Activated naive CD4-positive, alpha-beta T cell treated with anti-CD3 and anti-CD28 coated beads, Interleukin-2, amount 10 ng/mL, durations not matched to agents 7 days and 5 days (primary cell): ENCODE measurements at places on chromosomes 6 and 20.

DNA sequence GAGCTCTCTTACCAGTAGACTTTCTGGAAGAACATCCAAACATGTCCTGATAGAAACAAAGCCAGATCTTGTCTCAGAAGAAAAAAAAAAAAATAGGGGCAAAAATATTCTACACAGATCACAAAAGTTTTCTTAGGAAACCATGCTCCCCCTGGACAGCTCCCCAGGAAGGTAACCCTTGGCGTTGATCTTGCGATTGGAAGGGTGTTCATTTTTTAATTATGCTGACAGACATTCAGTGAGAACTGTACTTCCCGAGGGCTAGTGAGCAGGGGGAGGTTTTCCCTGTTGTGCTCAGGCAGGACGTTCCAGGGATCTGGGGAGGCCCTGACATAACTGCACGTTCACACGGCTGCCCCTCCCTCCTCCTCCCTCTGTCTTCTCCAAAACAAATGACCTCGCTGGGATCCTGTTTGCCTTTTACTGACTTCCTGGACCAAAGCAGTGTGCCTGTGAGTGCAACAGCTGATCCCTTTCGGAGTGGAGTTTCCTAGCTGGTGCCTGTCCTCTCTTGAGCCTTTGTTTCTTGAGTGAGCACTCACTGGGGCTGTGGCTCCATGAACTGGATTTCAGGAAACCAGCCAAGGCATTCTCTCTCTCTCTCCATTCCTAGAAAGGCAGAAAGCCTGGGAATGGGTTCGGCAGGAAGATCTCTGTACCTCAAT is 46.7 kb downstream of the MARCKS start:
- no peaks in the 10 kb centered on the region for H3K4me1 ChIP-seq
- no peak for DNase-seq
- no peak overlapping the region for H3K4me3 ChIP-seq
- H3K27ac ChIP-seq: no peak overlapping the region

DNA sequence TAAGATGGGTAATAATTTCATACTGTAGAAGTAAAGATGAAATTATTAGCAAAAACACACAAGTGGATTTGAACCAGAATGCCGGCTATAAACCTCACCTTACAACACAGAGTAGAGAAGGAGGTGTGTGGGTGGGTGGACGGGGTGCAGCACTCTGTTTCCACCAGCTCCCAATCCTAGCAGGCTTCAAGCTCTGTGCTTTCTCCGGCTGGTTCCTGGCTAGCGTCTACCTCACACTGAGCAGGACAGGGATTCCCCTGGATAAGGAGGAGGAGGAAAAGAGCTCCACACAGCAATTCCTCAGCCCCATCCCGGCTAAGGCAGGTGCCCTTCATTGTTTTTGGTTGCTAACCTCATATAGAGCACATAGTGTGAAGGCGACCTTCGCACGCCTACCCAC is 453.3 kb downstream of the C6orf118 start:
- no peaks in the 10 kb centered on the region for H3K4me1 ChIP-seq
- H3K27me3 ChIP-seq: no peaks in the 10 kb centered on the region
- H3K4me3 ChIP-seq: no peak overlapping the region
- no peak for DNase-seq

- H3K4me1 ChIP-seq: no peaks in the 10 kb centered on the region
- DNase-seq: no peak
- no peaks in the 10 kb centered on the region for H3K27me3 ChIP-seq
These were observed 277.2 kb upstream of the NT5E start for GRCh38 chr6:85172705-85173104.

DNA sequence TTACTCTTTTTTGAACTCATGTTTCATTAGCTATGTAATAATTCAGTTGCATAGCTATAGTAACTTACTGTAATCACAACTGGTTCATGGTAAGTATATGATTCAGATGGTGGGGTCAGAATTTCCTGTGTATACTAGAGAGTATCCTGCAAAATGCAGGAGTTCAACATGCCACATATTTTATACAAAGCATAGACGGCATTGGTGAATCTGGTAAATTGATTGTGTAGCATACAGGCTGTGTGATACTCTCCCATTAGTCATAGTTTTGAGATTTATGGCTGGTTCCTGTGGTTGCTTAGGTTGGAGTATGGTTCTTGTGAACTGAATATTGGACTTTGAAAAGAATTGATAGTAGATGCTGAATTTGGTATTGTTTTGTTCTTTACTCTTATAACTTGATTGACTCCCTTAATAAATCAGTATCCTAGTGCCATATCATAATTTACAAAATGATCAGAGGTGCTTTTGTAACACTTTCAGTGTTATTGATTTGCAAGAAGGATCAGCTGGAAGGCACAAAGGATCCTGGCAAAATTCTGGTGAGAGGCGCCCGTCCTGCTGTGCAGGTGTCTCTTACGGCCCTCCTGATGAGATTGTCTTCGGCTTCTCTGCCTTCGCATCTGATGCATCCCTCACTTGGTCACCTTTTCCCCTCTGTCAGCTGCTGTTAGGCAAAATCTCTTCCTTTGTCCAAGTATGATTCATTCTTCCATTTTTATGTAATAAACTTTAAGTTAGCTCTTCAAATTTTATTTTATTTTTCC is 22.6 kb downstream of the SNX9 start:
- no peak for DNase-seq
- H3K27me3 ChIP-seq: peaks cover 4% of the 10 kb centered on the region
- peaks cover 38% of the 10 kb centered on the region for H3K4me1 ChIP-seq
- no peak overlapping the region for H3K4me3 ChIP-seq
- H3K27ac ChIP-seq: no peak overlapping the region

DNA sequence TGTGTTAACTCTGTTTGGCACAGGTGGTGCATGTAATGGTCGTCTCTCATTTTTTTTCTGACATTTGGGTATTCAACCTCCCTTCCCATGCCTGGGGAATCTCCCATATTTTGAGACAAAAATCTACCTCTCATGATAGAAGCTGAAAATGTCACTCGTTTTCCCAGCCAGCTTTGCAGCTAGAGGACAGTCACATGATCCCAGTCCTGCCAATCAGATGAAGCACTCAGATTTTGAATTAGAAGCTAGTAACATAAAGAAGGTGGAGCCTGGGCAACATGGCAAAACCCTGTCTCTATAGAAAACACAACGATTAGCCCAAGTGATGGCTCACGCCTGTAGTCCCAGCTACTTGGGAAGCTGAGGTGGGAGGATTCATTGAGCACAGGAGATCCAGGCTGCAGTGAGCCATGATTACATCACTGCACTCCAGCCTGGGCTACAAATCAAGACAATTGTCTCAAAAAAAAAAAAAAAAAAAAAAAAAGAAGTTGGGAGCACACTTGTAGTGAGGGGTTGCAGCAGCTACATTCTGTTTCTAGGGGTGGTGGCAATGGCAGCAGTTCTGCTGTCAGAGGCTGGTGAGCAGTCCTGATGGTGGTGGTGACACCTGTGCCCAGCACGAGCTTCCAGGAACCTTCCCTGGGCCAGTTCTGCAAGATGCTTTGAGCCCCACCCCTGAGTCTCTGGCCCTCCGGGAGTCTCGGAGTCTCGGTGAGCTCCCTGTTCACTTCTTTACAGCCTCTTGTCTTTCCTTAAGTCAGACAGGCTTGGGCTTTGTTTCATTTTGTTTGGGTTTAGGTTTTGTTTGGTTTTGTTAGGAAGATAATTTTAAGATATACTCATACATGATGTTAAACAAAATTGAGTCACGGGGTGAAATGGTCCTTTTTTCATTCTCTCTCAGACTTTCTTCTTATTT is 94.1 kb upstream of the KCNG1 start:
- H3K27ac ChIP-seq: no peak overlapping the region
- no peaks in the 10 kb centered on the region for H3K4me1 ChIP-seq
- H3K27me3 ChIP-seq: peaks cover 26% of the 10 kb centered on the region
- no peak for DNase-seq

DNA sequence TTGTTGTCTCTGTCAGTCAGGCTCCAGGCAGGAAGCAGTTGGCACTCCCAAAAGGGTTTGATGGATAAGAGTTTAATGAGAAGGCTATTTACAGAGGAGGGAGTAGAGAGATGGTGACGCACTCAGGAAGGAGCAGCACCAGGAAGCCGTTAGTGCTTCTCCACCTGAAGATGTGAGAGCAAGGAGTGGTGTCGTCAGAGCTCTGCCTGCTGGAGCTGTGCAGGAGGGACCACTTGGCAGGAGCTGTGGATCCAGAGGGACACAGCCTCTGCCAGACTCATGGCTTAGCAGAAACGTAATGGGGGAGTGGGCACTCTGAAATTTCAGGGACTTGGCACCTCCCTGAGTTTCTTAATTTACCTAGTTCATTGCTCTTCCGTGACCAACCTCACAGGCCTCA is 16.8 kb downstream of the DAAM2 start:
- H3K4me1 ChIP-seq: no peaks in the 10 kb centered on the region
- no peak overlapping the region for H3K27ac ChIP-seq
- H3K27me3 ChIP-seq: peaks cover 5% of the 10 kb centered on the region
- DNase-seq: no peak

- no peak for DNase-seq
- H3K36me3 ChIP-seq: no peaks in the 10 kb centered on the region
- peaks cover 83% of the 10 kb centered on the region for H3K27me3 ChIP-seq
- H3K4me3 ChIP-seq: no peak overlapping the region
- H3K4me1 ChIP-seq: peaks cover 2% of the 10 kb centered on the region
These were observed 2.8 kb downstream of the SIRPA start for GRCh38 chr20:1897965-1898464.

- peaks cover 6% of the 10 kb centered on the region for H3K4me1 ChIP-seq
- H3K36me3 ChIP-seq: no peaks in the 10 kb centered on the region
- no peak overlapping the region for H3K27ac ChIP-seq
- no peak overlapping the region for H3K4me3 ChIP-seq
- H3K27me3 ChIP-seq: peaks cover 39% of the 10 kb centered on the region
- no peak for DNase-seq
These were observed 20.6 kb upstream of the QKI start for GRCh38 chr6:163393923-163394322.

- H3K4me3 ChIP-seq: no peak overlapping the region
- H3K27ac ChIP-seq: no peak overlapping the region
- H3K4me1 ChIP-seq: no peaks in the 10 kb centered on the region
- no peaks in the 10 kb centered on the region for H3K36me3 ChIP-seq
These were observed 179.4 kb upstream of the PDE10A start for GRCh38 chr6:165842281-165842936.

- H3K4me3 ChIP-seq: no peak overlapping the region
- no peaks in the 10 kb centered on the region for H3K27me3 ChIP-seq
- no peak for DNase-seq
- H3K36me3 ChIP-seq: no peaks in the 10 kb centered on the region
- no peaks in the 10 kb centered on the region for H3K4me1 ChIP-seq
These were observed 68.3 kb downstream of the SMLR1 start for GRCh38 chr6:130895516-130895915.

DNA sequence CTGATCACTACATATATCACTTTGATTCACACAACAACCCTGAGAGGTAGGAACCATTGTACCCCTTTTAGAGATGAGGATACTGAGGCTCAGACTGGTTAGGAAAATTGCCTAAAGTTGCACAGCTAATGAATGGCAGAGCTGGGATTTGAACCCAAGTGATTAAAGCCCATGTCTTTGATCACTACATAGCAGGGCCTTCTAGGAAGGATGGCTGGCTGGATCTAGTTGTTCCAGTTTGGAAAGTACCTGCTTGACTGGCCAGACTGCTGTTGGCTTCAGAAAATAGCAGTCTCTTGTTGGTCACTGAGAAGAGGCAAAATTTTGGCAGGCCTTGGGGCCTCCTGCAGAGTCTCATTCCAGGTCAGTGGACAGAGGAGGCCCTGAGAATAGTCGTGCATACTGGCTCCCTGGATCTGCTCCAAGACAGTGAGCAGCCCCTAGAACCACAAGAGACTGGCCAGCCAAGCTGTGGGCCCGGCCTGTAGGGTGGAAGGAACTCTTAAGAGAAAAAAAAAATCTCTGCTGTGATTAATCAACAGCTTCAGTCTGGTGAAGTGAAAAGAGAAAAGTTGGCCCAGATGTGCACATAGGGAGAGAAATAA is 17.5 kb downstream of the PPARD start:
- H3K4me3 ChIP-seq: no peak overlapping the region
- no peaks in the 10 kb centered on the region for H3K27me3 ChIP-seq
- H3K36me3 ChIP-seq: peaks cover 36% of the 10 kb centered on the region
- DNase-seq: no peak

- H3K27me3 ChIP-seq: no peaks in the 10 kb centered on the region
- H3K4me1 ChIP-seq: peaks cover 5% of the 10 kb centered on the region
- H3K4me3 ChIP-seq: no peak overlapping the region
- H3K27ac ChIP-seq: no peak overlapping the region
- H3K36me3 ChIP-seq: no peaks in the 10 kb centered on the region
- no peak for DNase-seq
These were observed 19.5 kb downstream of the KIF3B start for GRCh38 chr20:32296819-32297420.

DNA sequence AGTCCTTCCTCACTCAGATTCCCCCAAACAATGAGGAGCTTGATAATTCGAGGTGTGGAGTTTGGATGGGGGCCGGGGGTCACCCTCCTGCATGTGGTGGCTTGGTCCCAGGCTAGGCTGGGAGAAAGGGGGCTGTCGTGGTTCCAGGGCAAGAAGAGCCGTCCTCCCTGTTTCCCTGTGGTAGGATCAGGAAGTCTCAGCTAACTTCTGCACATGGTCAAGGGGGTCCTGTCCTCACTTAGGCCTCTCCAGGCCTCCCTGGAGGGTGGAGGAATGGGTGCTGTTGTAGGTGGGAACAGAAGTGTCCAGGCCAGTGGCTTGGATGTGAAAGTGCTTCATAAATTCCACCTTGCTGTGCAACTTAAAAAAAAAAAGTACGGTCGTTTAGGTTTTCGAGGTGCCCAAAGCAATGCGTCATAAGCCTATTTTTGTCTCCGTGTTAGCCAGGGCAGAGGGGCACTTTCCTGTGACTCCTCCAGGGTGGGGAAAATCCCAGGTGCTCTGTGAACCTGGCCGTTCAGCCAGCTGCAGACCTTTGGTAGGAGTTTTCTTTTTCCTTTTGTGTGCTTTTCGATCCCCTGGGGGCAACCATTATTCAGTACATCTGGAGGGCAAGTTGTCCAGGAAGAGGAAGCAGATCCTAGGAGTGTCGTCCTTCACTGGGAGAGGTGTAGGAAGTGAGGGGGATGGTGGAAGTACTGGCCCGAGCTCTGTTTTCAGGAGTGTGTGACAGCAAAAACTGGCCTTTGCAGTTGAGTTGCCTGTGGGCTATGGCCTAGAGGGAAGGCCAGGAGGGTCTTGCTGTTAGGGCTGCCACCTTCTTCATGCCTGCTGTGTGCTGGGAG is 9.6 kb downstream of the IGF2R start:
- H3K36me3 ChIP-seq: peaks cover 15% of the 10 kb centered on the region
- peak overlapping the region; percentile 27 for H3K4me3 ChIP-seq
- DNase-seq: no peak
- peaks cover 94% of the 10 kb centered on the region for H3K4me1 ChIP-seq
- no peaks in the 10 kb centered on the region for H3K27me3 ChIP-seq
